Activated effector memory CD4-positive, alpha-beta T cell treated with anti-CD3 and anti-CD28 coated beads, Interleukin-2, amount 50 U/mL, for 16 hours (primary cell): ENCODE measurements at places on chromosomes 2 and 18.
A peak's percentile ranks its signal among the peaks of the same experiment; 100 is the strongest.

- no peak for DNase-seq
These were observed 74.6 kb downstream of the AFF3 start for GRCh38 chr2:100067784-100068183.

DNA sequence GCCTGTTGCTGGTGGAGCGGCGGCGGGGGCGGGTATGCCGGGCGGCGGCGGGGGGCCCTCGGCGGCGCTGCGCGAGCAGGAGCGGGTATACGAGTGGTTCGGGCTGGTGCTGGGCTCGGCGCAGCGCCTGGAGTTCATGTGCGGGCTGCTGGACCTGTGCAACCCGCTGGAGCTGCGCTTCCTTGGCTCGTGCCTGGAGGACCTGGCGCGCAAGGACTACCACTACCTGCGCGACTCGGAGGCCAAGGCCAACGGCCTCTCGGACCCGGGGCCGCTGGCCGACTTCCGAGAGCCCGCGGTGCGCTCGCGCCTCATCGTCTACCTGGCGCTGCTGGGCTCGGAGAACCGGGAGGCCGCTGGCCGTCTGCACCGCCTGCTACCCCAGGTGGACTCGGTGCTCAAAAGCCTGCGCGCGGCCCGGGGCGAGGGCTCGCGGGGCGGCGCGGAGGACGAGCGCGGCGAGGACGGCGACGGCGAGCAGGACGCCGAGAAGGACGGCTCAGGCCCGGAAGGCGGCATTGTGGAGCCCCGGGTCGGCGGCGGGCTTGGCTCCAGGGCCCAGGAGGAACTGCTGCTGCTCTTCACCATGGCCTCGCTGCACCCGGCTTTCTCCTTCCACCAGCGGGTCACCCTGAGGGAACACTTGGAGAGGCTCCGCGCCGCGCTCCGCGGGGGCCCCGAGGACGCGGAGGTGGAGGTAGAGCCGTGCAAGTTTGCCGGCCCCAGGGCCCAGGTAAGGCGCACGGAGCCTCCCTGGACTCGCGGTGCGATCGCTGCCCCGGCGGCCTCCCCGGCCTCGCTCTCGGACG is 1.0 kb downstream of the ZCCHC2 start:
- DNase-seq = peak; percentile 83

DNA sequence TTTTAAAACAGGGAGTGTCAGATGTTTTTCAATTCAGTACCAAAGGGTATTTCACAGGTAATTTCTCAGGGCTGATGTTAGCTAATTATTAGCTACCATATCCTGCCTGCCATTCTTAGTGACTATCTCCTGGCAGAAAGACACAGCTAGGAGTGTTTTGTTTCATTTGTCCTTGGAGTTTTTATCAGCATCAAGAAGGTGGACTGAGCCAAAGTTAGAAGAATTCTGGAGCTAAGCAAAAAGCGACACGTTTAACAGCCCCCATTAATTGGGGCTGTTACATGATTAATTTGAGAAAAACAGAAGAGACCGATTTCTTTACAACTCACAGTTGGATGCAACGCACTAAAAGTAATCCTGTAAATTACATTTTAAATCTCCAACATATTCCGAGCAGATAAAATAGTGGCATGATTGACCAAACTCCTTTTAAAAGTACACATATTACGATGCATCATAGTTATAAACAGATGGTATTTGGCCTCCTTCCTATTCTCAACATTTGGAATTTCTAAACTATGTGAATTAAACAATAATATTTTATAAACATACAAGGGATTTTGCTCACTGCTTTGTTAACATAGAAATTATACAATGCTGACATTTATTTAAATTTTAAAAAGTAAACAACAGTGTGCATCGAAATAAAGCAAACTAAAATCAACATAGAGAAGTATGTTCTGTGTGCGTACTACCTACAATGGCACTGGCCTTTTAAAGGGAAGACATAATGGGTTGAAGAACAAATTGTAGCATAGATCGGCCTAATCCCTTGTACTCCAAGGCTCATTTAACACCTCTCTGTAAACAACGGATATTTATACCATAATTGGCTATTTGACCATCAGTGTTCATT is 585.1 kb downstream of the ZEB2 start:
- DNase-seq = no peak

- no peak for DNase-seq
These were observed 561.2 kb upstream of the CNTNAP5 start for GRCh38 chr2:123463886-123464285.

- no peak for DNase-seq
These were observed 2.4 kb upstream of the TMEM178A start for GRCh38 chr2:39663187-39663930.

DNA sequence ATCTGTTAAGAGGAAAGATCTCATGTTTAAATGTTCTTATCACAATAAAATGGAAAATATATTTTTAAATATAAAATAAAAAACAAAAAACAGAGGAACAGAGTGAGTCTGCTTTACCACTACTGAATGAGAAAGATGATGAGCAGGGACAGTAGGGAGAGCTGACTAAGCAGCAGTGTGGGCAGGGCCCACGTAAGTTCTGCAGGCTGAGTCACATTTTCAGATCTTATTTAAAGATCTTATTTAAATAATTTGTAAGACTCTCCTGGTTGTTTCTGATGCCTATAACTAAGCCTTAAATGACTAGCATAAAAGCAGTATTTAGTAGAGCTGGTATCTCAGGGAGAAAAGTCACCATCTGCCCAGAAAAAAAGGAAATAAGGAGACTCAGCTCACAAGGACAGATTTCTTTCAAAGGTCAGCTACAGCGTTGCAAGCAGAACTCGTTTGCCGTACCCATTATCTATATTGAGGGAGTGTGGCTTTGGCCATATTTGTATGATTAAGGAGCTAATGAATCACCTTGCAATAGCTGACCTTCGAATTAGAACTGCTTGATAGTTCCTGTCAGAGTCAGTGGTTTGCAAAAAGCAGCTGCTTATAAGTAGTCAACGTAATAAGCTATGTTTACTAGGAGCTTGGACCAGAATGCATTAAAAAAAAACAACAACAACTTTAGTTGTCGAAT is 322.1 kb upstream of the CHAC2 start:
- no peak for DNase-seq

DNA sequence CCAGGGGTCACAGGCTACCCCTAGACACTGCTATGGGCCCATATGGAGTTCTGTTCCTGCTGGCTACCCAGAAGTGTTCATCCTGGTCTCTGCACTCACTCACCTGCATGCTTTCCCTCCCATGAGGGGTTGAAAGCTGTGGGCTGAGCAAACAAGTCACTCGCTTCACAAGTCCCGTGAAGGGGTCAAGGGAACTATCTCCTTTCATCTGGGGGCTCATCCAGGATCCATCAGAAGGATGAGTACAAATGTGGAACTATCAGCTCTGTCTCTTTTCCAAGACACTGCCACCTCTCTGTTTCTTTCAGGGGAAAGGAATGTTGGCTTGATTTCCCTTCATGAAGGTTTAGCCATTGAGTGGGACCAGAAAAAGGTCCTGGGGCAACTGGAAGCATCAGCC is 21.7 kb downstream of the SULT1C4 start:
- no peak for DNase-seq

DNA sequence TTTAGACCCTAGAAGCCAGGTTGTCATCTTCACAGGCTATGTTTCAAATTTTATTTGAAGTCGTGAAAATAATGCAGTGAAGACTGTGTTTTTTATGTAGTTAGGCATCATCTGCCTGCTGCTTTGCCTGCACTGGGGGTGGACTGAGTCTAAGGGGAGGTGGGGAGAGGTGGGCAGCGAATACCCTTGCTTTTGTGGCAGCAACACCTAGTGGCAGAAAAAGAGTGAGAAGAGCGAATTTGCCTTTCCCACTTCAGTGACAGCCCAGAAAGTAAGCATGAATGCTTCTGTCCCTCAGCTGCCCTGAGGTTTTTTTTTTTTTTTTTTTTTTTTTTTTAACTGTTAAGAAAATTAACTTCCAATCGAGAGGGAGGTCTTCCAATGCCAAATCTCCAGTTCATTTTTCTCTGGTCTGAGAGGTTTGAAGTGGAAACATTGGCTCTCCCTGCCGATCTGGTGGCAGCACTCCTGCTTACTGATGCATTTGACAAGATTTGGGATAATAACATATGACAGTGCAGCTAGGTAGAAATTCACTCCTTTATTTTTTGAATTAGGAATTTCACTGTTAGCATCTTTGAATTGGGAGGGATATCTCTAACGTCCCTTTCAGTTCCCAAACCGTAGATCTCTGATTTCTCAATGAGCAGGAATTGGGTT is 60.3 kb upstream of the LYPD6B start:
- DNase-seq = no peak

GRCh38 chr2:191155608-191156071 is 4.8 kb upstream of the STAT4 start:
- DNase-seq = no peak

DNA sequence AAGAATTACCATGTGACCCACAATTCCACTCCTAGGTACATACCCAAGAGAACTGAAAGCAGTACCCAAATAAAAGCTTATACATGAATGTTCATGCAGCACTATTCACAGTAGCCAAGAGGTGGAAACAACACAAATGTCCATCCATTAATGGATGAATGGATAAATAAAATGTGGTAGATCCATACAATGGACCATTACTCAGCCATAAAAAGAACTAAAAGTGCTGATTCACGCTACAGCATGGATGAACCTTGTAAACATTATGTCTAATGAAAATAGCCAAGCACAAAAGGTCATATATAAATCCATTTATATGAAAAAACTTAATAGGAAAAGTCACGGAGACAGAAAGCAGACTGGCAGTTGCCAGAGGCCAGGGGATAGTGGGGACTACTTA is 23.6 kb upstream of the ZFP36L2 start:
- DNase-seq = no peak

DNA sequence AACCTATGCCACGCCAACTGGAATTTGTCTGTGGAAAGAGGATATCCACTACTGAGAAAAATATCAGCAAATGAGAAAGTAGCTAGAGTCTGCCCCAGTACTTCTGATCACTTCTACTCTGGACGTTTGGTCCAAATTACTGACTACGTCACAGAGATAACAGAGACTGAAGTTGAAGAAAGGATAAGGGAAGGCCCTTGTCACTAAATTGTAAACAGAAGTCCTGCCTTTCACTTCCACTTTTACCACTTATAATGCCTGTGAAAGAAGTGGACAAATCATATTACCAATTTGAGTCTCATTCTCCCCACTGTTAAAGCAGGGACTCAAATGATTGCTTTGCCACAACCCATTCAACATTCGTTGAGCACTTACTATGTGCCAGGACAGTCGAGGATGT is 173.9 kb upstream of the ERBB4 start:
- no peak for DNase-seq

- DNase-seq = no peak
These were observed 105.2 kb downstream of the NETO1 start for GRCh38 chr18:72762515-72763122.
